Activated T-cell treated with anti-CD3 and anti-CD28 coated beads, Interleukin-2, amount 50 U/mL, for 4 hours (primary cell): ENCODE measurements at places on chromosomes 11 and 22.
A peak's percentile ranks its signal among the peaks of the same experiment; 100 is the strongest.

- no peak for DNase-seq
These were observed 106.7 kb downstream of the MORC2 start for GRCh38 chr22:30861688-30862552.

DNA sequence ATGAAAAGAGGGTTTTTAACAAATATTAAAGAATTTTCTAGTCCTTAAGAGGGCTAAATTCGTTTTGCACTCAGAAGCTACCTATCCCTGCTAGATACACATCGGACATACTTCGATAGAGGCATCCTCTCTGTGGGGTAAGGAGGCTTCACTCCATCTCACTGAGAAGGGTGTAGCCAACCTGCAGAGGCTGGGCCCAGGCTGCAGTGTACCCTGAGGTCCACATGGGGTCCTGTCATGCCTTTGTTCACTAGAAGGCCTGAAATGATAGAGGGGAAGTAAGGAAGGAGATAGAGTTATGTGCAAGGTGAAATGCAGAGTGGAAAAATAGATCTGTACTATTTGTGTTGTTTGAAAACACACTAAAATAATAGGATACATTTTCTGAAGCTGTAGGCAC is 45.6 kb downstream of the IGSF9B start:
- DNase-seq = no peak

- DNase-seq = no peak
These were observed 165.0 kb downstream of the CHST1 start for GRCh38 chr11:45500451-45500850.

DNA sequence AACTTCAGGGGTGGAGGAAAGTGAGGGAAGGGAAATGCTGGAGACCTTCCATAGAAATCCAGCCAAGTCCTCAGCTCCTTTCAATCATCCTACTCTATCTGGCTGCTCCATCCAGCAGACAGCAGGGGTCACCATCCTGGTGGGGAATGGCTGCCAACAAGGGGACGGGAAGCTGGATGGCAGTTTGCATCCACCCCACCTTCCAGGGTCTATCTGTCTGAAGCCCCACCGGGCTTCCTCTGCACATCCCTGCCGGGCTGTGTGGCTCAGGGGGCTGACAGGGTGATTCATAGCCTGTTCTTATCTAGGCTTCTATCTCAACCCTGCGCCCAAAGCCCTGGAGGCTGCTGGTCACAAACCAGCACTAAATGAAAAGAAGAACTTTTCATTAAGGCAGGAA is 1.1 kb downstream of the SYTL2 start:
- peak; percentile 17 for DNase-seq

GRCh38 chr11:2833051-2833715 is 52.4 kb downstream of the CDKN1C start:
- DNase-seq = no peak

DNA sequence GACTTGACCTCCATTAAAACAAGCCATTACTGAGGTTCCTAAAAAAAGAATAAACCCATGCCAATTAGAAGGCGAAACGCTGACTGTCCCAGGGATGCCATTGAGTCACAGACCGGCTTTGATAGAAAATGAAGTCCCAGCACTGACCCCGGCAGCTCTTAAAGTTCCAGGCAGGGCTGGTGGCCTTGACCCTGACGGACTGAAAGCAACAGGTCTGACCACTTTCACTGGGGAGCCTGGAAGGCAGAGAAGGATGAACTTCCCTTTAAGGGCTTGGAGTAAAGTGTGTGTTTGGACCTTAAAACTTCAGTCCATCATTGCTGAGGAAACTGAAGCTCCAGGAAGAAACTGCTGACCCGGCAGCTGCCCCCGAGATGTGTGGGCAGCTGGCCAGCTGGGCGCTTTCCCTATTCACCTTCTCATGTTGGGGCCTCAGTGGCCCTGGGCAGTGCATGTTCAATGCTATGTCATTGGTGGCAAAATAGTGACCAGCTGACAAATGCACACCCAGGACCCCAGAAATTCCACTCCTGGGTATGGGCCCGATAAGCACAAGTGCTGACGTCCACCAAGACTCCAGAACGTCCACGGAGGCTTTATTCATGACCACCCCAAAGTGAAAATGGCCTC is 18.9 kb upstream of the EFCAB6 start:
- DNase-seq = no peak

DNA sequence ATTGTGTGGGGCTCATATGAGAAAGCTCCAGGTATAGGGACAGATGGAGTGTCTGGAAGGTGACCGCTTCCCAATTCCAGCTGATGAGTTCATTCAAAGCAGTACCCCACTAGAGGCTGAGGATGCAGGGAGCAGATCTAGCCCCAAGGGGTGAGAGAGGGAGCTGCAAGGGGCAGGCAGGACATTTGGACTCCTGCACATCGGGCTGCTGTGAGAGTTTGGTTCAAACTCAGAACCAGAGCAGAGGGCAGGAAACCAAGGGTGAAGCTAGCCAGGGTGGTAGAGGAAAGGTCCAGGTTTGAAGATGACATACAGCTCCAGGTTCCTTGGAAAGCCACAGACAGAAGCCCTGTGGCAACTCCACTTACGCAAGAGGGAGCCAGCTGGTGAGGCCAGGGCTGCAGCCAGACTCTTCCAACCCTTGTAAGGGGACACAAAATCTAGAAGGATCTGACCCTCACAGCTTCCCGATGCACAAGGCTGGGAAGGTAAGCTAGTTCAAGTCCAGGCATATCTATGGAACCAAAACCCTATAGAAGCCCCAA is 1.9 kb downstream of the CSNK2A3 start:
- DNase-seq = no peak

DNA sequence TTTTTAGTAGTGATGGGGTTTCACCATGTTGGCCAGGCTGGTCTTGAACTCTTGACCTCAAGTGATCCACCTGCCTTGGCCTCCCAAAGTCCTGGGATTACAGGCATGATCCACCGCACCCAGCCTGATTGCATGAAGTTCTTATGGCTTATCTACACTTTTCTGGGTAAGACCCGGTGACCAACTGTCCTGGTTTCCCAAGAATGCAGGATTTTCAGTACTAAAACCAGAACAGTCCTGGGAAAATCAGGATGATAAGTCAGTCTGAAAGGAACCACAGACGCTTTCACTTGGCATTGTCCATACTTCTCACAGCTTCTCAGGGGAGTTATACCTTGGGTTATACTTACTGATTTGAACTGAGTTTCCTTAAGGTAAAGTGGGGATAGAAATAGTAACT is 1.4 kb upstream of the BPIFC start:
- no peak for DNase-seq

- DNase-seq = peak; percentile 10
These were observed 9.3 kb upstream of the CEP295 start for GRCh38 chr11:93652161-93652597.

DNA sequence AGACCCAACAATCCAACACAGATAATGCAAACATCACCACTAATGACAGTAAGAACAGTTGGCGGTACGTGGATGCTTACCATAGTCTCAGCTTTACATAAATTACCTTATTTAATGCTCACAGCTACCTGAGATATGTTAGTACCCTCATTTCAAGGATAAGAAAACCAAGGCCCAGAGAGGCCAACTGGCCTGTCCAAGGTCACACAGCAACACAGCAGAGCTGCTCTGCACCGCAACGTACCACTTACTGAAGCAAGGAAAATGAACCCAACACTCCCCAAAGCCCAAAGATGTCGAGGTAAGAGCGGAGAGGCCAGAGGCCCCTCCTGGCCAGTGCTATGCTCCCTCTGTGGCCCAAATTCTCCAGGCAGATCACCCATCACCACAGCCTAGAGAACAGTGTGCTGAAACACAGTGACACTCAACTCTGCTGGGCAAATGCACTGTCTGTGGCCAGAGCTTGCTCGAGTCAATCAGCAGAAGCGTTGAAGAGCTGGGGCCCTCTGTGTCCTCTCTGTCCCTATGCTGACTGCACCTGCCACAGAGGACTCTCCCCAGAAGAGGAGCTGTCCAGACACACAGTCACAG is 14.0 kb downstream of the SHANK2 start:
- no peak for DNase-seq

- no peak for DNase-seq
These were observed 988.1 kb downstream of the NTM start for GRCh38 chr11:132358573-132358953.

DNA sequence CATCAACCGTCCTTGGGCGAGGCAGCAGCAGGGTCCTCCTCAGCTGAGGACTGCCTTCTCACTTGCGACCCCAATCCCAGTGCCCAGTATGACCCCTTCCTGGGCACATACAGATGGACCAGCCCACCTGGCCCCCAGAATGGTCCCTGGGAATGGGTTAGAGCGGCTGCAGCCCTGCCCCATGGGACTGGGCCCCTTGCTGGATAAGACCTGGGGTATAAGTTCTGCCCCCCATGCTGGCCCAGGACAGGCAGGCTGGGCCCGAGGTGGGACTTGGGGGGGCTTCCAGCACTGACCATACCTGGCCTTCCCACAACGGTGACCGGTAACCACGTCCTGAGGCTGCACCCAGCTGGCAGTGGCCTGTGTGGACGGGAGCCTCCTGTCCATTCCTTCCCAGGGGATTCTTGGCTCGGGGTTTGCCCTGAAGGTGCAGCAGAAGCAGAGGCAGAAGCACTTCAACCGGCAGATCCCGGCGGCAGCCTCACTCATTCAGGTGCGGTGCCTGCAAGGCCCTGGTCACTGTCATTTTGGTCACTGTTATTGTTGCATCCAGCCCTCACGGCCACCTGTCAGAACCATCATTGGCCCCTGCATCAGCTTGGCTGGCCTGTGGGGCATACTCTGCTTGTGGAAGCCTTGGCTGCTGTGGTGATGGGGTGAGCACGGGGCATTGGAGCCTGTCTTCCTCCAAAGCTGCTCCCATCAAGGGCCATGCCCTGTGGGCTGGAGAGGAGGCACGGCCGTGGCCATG is 114.8 kb downstream of the KCNQ1OT1 start:
- no peak for DNase-seq

- DNase-seq = peak; percentile 41
These were observed 75.8 kb downstream of the CD44 start for GRCh38 chr11:35214792-35215193.

- DNase-seq = no peak
These were observed 25.0 kb upstream of the RPS13 start for GRCh38 chr11:17102462-17102861.

- no peak for DNase-seq
These were observed 811.0 kb upstream of the CCDC90B start for GRCh38 chr11:84097186-84097585.

DNA sequence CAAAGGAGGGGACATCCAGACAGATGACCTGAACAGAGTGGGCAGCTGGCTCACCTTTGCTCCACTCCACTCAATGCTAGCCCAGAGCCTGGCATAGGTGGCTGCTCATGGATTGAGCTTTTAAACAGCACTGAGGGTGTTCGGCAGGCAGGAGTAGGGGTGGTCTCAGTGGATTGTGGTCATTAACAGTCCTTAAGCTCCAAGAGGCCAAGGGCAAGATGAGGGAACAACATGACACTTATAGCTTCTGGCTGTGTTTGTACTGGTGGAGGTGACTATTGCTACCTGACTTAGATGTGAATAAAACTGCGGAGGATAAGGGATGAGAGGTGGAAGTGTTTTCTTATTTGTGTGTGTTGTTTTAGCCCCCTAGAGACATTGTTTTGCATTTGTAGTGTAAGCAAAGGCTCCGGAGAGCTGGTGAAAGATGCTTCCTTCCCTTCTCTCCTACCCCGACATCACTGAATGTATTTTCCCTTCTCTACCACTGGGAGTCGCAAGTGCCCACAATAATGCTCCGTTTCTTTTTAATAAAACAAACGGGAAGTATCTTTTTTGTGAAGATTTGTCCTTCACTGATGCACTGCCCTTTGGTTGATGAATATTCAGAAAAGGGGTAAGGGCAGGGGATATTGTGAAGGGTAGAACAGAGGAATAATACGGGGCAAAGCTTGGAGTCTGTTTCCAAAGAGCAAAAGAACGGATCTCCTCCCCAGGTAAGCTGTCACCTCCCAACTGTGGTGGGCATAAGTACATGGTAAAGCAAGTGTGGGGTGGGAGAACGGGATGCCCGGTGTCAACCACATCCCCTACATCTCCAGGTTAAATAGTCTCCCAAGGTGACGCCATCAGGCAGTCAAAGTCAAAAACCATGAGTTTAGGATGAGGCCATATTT is 27.5 kb upstream of the MTNR1B start:
- DNase-seq = no peak

GRCh38 chr22:49867303-49868265 is 13.9 kb downstream of the ZBED4 start:
- no peak for DNase-seq

- no peak for DNase-seq
These were observed 309.1 kb downstream of the SWAP70 start for GRCh38 chr11:9972989-9973388.
